ENCODE measurements at places on chromosomes 12 and 14. TPM values are rescaled to one million over a fixed set of nuclear protein-coding genes. Genes with fewer than 3 reads are reported as not detected.

DAO gene
- polyA plus RNA-seq, result not detected

KCNK13 gene
- 0.55 TPM for polyA plus RNA-seq

AMHR2 gene
- 0.57 TPM for polyA plus RNA-seq

TROAP gene
- polyA plus RNA-seq, result 0.11 TPM

CDCA3 gene
- 0.42 TPM for polyA plus RNA-seq

FGF23 gene
- polyA plus RNA-seq, result not detected

NT5DC3 gene
- 0.95 TPM for polyA plus RNA-seq

BBOF1 gene
- polyA plus RNA-seq, result 3.5 TPM

ABCD2 gene
- 0.39 TPM for polyA plus RNA-seq

TMEM30B gene
- 0.24 TPM for polyA plus RNA-seq

ADAMTS20 gene
- not detected for polyA plus RNA-seq

ABHD12B gene
- not detected for polyA plus RNA-seq

AKAP3 gene
- polyA plus RNA-seq, result 1.9 TPM

TMEM119 gene
- 0.80 TPM for polyA plus RNA-seq

C1R gene
- polyA plus RNA-seq, result 49.1 TPM

HOXC12 gene
- polyA plus RNA-seq, result not detected

ZNF10 gene
- polyA plus RNA-seq, result 5.9 TPM

MYF5 gene
- not detected for polyA plus RNA-seq

PARP11 gene
- polyA plus RNA-seq, result 1.5 TPM

GRIP1 gene
- 0.30 TPM for polyA plus RNA-seq

RAN gene
- 646 TPM for polyA plus RNA-seq

DIO3 gene
- polyA plus RNA-seq, result not detected

VRTN gene
- not detected for polyA plus RNA-seq

MYBPC1 gene
- polyA plus RNA-seq, result 1.9 TPM

CMAS gene
- polyA plus RNA-seq, result 55.8 TPM

GZMB gene
- polyA plus RNA-seq, result 0.32 TPM

POTEM gene
- not detected for polyA plus RNA-seq

FGD6 gene
- 2.9 TPM for polyA plus RNA-seq

SLCO1C1 gene
- polyA plus RNA-seq, result 0.57 TPM

EIF2S3B gene
- polyA plus RNA-seq, result 0.11 TPM

TEX52 gene
- polyA plus RNA-seq, result not detected

PPFIA2 gene
- 0.08 TPM for polyA plus RNA-seq

SLC7A7 gene
- 4.0 TPM for polyA plus RNA-seq
